ENCODE measurements at places on chromosomes 7 and 10.

GRCh38 chr10:19578571-19578970, 237.7 kb upstream of the PLXDC2 start:
- DNase-seq, result no peak

DNA sequence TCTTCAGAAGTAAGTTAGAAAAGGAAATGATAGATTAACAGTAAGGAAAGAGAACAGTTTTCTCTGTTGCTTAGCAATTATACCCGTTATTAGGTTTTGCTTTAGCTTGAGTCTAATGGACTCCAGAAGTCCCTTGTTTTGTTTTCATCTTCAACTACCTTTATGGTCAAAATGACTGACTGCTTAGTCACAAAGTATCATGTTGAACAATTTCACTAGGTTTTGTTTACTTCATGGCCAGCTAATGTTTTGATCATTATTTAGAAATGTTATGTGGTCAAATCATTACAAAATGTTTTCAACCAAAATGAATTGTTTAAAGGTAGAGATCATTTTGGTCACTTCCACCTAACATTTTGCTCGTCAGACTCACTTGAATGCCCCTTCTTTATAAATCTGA, 1.9 kb downstream of the UBN2 start:
- no peak for DNase-seq

DNA sequence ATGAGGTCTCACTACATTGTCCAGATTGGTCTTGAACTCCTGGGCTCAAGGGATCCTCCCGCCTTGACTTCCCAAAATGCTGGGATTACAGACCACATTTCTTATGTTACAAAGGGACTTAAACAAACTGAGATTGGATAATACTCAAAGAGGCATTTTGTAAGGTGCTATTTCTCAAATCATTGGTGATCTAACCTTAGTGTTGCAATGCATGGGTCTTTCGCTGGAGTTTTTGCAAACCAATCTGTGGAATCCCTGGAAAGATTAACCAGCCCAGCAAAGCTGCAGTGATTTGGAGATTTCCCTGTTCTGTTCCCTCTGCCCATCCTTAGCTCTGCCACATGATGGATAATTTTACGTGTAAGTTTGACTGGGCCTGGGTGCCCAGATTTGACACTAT, 20.4 kb upstream of the ECHDC3 start:
- DNase-seq, result no peak

GRCh38 chr10:133127291-133128125, 32.5 kb upstream of the KNDC1 start:
- no peak for DNase-seq

- DNase-seq, result peak; percentile 59
Measured at GRCh38 chr10:7161484-7162250, 249.2 kb downstream of the SFMBT2 start.

GRCh38 chr10:50585921-50586739, 37.6 kb downstream of the SGMS1 start:
- no peak for DNase-seq

GRCh38 chr10:27153845-27154193, 365 bp downstream of the YME1L1 start:
- no peak for DNase-seq

DNA sequence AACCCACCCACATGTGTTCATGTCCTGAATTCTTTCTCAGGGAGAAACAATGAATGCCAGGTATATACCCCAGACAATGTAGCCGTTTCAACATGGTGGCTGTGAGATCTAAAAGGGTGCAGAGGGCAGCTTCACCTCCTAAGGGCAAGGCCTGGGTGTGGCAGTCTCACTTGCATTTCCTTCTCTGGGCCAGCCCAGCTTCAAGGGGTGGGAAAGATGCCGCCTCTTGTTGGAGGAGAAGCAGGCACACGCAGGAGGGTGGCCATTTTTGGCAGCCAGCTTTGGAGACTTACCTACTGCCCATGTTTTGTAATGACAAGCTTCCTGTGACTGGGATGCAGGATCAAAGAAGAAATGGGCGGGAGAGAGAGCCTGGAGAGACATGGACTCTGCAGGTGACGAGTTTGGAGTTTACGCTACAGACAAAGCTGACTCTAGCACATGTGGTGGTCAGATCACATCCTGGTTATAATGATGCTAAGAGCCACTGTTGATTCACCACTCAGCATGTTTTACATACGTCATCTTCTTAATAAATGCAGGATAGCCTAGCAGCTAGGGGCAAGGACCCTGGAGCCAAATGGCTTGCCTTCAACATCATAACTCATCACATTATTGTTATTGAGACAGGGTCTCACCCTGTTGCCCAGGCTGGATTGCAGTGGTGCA, 116.6 kb downstream of the ANLN start:
- DNase-seq, result no peak

- DNase-seq, result no peak
Measured at GRCh38 chr10:132607961-132608495, 70.4 kb downstream of the INPP5A start.

- DNase-seq, result no peak
Measured at GRCh38 chr7:20438694-20439376, 108.1 kb downstream of the ITGB8 start.

- DNase-seq, result no peak
Measured at GRCh38 chr10:21721000-21721665, 187.1 kb downstream of the MLLT10 start.

DNA sequence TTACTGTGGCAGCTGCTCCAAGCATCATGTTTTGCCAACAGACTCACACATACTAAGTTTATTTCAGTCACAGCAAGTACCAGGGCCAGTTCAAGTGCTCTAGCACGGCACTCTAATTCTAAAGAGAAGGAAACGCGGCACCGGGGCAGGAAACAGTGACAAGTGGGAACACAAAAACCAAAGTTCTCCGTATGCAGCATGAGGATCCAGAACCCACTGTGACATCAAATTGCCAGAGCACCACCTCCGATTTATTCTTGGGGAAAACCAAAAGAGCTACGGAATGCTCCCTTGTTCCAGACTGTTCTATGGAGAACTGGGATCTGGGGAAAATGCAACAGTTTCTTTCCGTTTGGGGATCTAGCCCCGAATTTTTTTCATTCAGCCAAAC, 448 bp upstream of the PTER start:
- no peak for DNase-seq

- DNase-seq, result no peak
Measured at GRCh38 chr7:55097100-55097499, 78.3 kb downstream of the EGFR start.
